Esophagus squamous epithelium (tissue), 5 donors: ENCODE measurements at places on chromosomes 3 and 15.

DNA sequence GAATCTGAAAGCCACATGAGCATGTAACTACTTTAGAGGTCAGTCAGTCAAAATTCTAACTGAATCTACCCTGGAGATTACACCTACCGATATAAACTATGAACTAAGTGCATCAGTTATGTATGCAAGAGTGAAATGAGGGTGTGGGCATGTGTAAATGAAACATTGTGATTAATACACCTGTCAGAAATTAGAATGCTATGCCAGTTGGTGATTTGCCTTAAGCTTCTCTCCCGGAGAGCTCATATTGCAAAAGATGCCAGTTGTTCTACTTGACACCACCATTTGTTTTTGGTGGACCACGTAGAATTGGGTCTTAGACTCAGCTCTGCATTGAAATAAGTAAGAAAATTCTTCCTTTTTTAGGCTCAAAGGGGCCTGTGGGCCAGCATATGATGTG, 91.0 kb upstream of the KBTBD8 start:
- DNase-seq, result no peak

GRCh38 chr3:53402326-53402725, 55.0 kb upstream of the DCP1A start:
- DNase-seq, result no peak

DNA sequence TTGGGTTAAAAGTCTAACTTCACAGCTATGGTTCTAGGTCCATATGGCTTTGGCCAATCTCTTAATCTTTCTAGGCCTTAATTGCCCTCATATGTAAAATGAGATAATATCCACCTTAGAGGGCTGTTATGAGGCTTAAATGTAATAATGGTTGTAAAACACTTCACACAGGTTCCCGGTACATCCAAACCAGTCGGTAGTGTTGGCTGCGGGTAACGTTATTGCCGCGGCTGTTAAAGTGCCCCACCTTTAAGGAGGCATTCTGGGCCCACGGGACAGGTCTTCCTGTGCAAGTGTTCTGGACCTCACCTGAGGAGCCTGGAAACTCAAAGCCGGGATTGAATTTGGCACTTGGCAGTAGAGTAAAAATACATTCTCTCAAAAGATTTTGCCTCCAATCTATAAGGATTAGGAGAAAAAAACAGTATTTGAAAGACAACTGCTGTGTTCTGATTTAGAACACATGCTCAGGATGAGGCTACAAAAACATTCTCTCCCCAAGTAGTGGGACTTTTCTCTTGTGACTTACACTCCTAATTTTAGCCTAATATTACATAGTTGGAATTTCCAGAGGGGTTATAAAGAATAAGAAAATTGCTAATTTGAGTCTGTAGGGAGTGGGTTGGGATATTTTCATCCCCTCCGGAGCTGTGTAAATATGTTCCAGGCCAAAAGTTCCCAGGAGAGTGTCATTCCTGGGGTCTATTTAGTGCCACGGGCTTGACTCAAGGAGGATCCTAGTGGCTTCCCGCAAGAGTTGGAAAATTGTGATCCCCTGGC, 44.9 kb upstream of the TSEN2 start:
- no peak for DNase-seq

DNA sequence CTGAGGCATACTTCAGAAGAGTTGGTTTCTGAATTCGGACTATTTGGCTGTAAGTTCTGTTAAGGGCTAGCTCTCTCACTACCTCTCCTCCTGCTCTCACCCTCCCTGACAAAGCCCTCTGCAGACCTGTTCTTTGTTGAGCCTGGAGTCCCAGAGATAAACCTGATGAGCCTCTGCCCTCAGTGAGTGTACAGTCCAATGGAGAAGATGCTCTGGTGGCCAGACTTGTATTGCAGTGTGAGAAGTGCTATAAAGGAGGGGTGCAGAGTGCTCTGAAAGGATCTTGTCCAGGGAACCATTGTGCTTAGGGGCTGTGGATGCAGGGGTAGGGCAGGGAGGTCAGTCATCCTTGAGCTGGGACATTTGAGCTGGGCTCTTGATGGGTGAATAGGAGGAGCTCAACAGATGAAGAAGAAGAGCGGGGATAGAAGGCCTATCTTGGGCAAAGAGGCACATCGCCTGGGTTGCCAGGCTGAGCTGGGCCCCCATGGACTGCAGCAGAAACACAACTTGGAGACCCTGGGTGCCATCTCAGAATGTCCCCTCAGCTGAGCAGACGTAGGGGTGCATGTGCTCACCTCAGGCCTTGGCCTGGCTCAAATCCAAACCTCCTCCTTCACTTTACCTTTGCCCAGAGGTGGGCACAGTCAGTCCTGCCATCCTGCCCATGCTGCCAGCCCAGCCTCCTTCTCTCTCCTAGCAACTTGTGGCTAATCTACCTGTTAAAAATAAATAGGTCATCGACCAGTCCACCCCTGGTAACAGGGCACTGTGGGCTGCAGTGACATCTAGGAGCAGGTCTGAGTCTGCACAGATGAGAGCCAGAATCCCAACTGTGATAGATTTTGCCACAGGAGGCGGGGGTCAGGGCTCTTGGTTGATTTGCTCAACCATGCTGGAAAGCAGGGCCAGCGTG, 3.3 kb downstream of the CAND2 start:
- no peak for DNase-seq

DNA sequence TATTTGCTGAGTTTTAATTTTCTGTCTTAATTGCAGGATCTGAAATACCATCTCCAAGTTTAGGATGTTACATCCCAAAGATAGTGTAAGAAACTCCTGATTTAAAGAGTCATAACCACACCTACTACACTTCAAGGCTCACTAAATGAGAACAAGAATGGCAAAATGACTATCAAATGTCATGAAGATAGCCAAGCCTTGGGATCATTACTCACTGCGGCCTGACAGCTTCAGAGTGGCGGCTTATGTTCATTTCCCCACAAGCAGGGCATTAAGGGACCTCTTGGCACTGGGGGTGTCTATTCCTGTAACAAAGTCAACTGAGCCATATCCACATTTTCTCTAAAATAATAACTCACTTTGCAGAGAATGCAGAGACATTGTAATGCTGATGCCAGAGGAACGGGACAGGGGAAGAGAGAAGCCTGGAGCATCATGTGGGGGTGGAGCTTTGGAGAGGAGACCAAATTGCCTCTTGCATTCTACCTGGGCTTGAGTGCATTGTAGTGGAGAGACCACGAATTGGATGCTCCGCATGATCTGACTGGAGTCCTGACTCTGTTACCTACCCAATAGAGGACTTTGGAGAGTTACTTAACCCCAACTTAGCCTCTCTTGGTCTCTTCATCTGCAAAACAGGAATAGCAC, 219.2 kb downstream of the OPA1 start:
- DNase-seq, result no peak

- no peak for DNase-seq
Measured at GRCh38 chr3:194177141-194177540, 41.2 kb downstream of the HES1 start.

DNA sequence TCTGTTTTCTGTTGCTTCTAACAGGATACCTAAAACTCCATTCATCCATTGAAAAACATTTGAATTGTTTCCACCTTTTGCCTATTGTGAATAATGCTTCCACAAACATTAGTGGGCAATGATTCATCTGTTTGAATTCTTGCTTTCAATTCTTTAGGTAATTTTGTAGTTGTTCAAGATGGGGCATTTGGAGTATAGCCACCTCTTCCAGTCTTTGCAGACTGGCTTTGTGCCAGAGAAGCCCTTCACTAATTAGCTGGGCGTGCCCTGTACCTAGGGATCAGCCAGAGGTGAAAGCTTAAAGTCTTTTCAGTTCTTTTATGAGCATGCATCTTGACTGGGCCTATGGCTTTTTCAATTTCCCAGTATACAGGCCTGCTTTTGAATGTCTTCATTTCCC, 10.9 kb downstream of the RTP1 start:
- no peak for DNase-seq

- no peak for DNase-seq
Measured at GRCh38 chr3:166209701-166210100, 372.5 kb upstream of the BCHE start.

- no peak for DNase-seq
Measured at GRCh38 chr3:182912474-182912873, 67.9 kb downstream of the DCUN1D1 start.
